ENCODE measurements at places on chromosomes 16 and 17.

DNA sequence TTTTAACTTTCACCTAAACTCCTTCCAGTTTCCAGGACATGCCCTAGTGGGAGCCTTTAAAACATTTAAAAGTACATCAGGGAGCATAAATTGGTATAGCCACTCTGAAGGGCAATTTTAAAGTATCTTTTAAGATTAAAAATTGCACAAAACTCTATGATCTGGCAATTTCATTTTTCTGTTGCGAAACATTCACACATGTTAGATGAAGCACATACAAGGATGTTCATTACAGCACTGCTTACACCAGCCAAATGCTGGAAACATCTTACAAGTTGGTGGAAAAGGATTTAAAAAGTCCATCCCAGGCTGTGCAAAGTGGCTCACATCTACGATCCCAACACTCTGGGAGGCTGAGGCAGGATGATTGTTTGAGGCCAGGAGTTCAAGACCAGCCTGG lies 26.4 kb upstream of the LONP2 start:
- DNase-seq: no peak

GRCh38 chr17:64632194-64632593 lies 29.9 kb downstream of the SMURF2 start:
- DNase-seq: no peak

GRCh38 chr16:47503936-47504335 lies 42.8 kb downstream of the PHKB start:
- DNase-seq: no peak

- no peak for DNase-seq
These were observed 1.5 kb downstream of the SNX29 start for GRCh38 chr16:11978080-11978479.

GRCh38 chr16:30972872-30973271 lies 12.1 kb upstream of the HSD3B7 start:
- no peak for DNase-seq

- DNase-seq: peak; percentile 87
These were observed 24.1 kb downstream of the HMOX2 start for GRCh38 chr16:4500272-4500671.

- DNase-seq: no peak
These were observed 78.9 kb downstream of the TMC6 start for GRCh38 chr17:78049609-78050008.

- DNase-seq: no peak
These were observed 208.5 kb downstream of the STX8 start for GRCh38 chr17:9367156-9367555.

DNA sequence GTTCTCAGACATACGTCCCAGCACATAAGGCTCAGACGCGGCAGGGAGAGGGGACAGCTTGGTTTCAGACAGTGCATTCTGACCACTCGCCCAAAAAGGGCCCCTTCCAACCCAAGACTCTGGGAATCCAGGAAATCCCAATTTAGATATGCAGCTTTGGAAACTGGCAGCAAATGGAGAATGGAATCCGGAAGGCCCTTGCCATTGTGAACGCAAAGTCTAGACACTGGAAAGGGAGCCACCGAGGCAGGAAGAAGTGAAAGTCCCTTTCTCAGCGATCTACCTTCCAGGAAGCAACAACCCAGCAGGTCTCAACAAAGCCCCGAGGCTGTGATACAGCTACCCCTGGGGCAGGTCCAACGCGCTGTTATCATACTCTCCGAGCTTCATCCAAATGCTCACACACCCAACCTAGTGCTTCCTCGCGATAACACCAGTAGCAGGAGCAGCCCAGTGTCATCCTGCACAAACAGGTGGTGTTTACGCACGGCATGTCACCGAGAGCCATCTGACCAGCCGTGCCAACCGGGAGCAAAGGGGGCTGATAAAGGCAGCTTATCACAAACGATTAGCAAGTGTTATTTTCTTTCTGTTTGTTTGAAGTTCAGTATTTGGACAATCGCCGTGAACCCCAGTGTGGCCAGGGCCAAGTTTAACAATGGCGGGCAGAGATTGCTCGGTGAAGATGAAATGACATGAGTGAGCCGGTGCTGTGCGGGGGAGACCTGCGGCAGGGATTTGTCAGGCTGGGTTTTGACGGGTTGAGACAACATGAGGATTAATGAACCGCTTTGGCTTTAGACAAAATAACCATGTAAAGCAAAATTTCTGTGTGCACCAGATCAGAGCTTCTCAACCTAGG lies 240.6 kb downstream of the FOXL1 start:
- no peak for DNase-seq

DNA sequence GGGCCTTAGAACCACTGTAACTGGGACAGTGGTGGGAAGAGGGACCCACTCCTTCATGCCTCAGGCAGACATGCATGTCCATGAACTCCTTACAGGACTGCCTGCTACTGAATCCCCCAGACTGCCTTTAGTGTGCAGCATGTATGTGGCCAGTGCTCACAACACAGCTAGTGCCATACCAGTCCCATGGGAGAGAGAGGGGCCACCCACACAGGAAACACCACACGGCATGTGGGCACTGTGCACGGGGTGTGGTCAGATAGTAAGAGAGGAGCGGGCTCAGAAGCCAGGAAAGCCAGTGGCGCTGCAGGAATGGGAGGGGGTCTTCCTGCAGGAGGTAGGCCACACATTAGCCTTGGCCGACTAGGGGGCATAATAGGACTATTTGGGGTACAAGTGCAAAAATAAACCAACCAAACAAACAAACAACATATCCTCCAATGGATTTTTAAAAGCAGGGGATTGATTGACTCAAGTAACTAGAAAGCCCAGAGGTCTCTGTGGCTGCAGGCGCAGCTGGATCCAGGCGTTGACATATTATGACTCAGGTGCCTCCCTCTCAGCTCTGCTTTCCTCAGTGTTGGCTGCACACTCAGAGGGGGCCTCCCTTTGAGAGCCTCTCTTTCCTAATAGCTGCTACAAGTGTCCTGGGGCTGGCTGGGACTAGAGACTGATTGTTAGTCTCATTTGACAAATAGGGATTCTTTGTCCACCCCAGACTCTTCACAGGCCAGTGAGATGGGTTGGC lies 104.4 kb downstream of the AMFR start:
- DNase-seq: no peak
